ENCODE measurements at places on chromosomes 2 and 18.

- DNase-seq = no peak
Observed at GRCh38 chr18:62643181-62643580, 72.2 kb upstream of the PHLPP1 start.

- DNase-seq = no peak
Observed at GRCh38 chr2:158395166-158395565, 61.4 kb downstream of the CCDC148 start.

DNA sequence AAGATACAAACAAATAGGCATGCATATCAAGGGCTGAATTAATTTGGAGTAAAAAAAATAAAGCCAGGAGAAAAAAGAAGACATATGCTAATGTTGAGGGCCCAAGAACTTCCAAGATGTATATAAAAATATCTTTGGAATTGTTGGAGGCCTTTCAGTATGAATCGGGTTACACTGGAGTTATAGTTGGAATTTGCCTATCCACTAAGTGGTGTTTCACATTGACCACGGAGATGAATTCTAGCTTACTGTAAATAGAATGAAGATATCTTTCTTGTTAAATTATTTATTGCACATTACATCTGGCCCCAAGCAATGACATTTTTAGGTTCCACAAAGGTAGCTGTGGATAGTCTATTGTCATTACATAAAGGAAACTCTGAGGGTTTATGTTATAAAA, 38.5 kb upstream of the TRIB2 start:
- DNase-seq = no peak

DNA sequence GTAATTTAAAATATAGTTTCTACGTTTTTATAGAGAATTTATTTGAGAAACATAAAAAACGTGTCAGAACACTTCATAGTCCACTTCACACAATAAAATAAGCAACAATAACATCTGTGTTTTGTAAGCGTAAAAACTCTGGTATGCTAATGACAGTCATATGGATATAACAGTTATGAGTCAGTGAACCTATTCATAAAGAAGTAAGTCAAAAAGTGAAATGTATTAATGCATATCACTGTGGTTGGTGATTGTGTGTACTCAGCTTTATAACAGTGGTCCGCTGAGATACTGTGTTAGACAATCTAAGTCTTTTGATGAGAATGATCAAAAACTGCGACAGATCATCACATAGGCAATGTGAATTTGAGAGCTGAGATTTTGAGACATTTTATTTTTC, 153.2 kb downstream of the WDR7 start:
- no peak for DNase-seq

- no peak for DNase-seq
Observed at GRCh38 chr2:162220368-162220767, 22.9 kb downstream of the FAP start.

- peak; percentile 12 for DNase-seq
Observed at GRCh38 chr18:46502444-46502843, 154.6 kb downstream of the LOXHD1 start.

DNA sequence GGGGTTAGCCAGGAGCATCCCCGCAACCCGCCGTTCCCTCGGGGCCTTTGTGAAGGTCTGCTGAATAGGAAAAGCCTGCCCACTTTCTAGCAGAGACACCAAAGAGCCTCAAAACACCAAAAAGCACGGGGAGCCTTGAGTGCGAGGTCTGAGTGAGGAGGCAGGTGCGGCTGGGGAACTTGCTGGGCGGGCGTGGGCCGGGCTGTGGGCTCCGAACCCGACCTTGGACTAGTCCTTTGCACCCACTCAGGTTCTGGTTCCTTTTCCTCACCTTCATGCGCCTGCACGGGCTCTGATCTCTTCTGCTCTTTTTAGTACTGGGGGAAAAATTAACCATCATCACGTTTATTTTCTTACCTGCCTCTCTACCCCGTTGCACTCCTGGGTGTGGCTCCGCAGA, 19.9 kb downstream of the APCDD1 start:
- no peak for DNase-seq

All from Kasumi-1 (cell line).